ENCODE measurements at places on chromosomes 16 and 17. TPM values are rescaled to one million over a fixed set of nuclear protein-coding genes. Genes with fewer than 3 reads are reported as not detected.

- DNase-seq, result peak; percentile 81
Measured at GRCh38 chr17:63675607-63676546, 24.0 kb downstream of the LIMD2 start.

DNA sequence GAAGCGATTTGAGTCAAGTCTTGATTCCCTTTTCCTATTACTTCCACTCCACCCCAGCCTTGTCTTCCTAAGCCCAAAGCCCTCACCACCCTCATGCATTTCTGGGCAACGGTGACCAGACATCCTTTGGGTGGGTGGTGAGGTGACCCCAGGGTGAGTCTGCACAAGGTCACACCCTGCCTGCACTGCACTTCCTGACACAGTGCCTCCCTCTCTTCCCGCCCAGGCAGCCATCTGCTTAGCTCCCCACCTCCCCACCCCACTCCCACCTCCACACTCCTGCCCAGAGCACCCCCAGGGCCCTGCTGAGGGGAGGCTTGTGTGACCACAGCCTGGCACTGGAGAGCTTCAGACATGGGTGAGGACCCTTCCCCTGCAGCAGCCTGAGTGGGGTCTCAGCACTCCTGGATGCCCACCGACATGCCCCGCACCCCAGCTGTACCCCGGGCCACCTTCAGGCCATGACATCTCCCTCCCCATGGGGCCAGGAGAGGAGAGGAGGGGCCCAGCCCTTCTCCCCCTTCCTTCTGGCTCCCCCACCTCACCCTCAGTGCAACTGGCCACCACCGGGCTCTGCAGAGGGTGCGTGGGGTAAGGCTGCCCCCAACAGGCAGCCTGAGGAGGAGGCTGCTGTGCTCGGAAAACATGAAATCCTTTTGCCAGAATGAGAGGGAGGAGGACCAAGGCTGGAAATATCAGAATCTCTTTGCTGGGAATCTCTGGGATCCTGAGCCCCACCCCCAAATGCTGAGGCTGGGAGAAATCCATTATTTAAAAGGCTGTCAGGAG lies 68.6 kb downstream of the CCT6B start:
- DNase-seq, result peak; percentile 22

Gene C1QTNF8
- not detected for total RNA-seq

- DNase-seq, result no peak
Measured at GRCh38 chr17:40041196-40041595, 13.0 kb downstream of the MED24 start.

- DNase-seq, result no peak
Measured at GRCh38 chr16:9965079-9965478, 217.1 kb downstream of the GRIN2A start.

- peak; percentile 62 for DNase-seq
Measured at GRCh38 chr17:71402661-71403141, 718.1 kb upstream of the SOX9 start.

Gene MMP2
- 73.6 TPM for total RNA-seq

GRCh38 chr17:73520369-73520761 lies 123.9 kb downstream of the SDK2 start:
- DNase-seq, result no peak

- peak; percentile 27 for DNase-seq
Measured at GRCh38 chr17:32875923-32876416, 954 bp downstream of the MYO1D start.

Gene TMEM114
- not detected for total RNA-seq

Gene ZNF385C
- total RNA-seq, result not detected

DNA sequence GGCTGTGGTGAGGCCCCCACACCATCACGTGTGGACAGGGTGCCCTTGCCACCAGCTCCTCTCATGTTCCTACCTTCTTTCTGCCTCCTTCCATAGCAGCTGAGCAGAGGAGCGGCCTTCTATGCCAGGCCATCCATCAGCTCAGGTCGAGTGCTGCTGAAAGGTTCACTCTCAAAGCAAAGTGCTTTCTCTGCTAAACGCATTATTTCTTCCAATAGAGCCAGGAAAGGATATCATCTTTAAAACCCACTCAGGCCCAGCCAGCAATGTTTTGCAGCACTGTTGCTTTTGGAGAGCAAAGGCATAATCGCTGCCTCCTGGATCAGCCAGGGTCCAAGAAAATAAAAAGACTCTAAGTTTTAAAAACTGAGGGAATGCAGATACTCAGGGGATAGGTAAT lies 54.9 kb upstream of the GPRC5B start:
- DNase-seq, result no peak

- peak; percentile 24 for DNase-seq
Measured at GRCh38 chr16:11405331-11406176, 60.3 kb downstream of the RMI2 start.

DNA sequence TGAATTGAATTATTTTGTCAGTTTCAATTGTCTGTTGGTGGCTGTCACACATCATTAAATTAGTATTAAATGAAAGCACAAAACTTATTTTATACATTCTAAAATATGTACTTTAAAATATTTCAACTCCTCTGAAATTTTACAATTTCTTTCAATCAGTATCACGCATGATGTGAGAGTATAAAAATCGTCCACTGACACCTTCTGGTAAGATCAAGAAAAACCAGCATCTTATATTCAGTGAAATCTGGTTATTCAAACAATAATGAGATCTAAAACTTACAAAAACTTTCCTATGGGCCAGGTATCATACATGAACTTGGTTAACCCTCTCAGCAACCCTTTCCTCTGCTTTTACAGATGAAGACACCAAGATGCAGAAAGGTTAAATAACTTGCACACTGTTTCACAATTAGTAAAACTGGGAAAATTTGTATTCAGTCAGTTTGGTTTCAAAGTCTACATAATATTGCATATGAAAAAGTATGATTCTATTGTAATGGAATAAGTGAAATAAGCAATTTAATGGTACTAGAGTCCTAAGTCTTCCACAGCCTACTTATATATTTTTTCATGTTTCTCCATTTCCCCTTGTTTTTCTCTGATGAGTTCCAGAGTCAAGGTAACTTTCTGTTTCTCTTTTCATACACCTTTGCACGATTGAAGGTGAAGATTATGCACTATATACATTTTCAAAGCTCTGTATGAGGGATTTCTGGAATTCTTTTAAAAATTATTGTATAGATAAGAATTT lies 58.7 kb downstream of the EFCAB5 start:
- no peak for DNase-seq

Gene DOK4
- total RNA-seq, result 7.3 TPM

Gene PITPNM3
- total RNA-seq, result 0.32 TPM

- peak; percentile 44 for DNase-seq
Measured at GRCh38 chr17:78557598-78558039, 19.6 kb downstream of the DNAH17 start.

- DNase-seq, result no peak
Measured at GRCh38 chr16:80585764-80586163, 45.0 kb downstream of the DYNLRB2 start.

DNA sequence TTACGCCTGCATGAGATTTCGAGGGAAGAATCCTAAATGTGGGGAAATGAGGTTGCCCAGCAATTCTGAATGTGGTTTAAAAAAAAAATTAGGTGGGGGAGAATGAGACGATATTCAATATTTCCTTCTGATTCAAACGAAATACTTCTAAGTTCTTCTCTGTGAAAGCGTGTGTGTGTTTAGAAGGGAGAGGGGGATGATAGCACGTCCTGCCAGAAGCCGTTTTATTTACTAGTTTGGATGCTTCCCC lies 47.8 kb downstream of the TBC1D16 start:
- no peak for DNase-seq

GRCh38 chr16:66851166-66851964 lies 7.2 kb downstream of the CA7 start:
- no peak for DNase-seq

- DNase-seq, result no peak
Measured at GRCh38 chr17:79806863-79807720, 10.2 kb upstream of the CBX8 start.

Gene PABPN1L
- not detected for total RNA-seq

Gene TMEM106A
- total RNA-seq, result 0.93 TPM

GRCh38 chr16:12504312-12504711 lies 299.4 kb downstream of the CPPED1 start:
- no peak for DNase-seq

DNA sequence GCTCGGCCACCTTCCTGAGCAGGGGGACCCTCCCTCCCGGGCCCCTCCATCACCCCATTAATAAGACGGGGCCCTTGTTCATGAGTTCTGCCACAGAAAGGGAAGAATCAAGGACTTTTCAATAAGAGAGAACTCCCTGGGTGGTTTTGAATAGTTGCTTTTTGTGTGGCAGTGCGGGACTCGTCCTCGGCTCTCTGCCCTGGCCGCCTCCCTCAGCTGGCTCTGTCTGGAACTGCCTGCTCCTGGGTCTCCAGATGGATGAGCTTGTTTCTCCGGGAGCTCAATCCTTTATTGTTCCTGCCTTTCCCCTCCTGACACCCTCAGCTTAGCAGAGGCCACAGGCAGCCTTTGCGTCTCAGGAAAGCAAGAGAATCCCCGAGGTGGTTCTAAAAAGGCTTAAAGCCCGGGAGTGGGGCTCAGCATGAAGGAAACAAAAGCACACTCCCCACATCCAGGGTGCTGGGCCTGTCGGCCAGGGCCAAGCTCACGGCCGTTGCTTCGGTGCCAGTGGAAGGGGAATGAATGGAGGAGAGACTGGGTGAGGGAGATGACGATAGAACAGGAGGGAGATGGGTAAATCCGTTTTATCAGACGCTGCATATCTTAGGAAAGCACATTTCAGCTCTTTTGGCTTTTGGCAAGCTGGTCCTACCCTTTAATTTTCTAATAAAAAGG lies 60.2 kb downstream of the RAI1 start:
- DNase-seq, result no peak

GRCh38 chr17:58640202-58640601 lies 51.6 kb downstream of the TEX14 start:
- no peak for DNase-seq

Gene KRTAP16-1
- total RNA-seq, result not detected

Gene FOXN1
- not detected for total RNA-seq

GRCh38 chr17:36992701-36993100 lies 43.9 kb downstream of the AATF start:
- DNase-seq, result no peak

DNA sequence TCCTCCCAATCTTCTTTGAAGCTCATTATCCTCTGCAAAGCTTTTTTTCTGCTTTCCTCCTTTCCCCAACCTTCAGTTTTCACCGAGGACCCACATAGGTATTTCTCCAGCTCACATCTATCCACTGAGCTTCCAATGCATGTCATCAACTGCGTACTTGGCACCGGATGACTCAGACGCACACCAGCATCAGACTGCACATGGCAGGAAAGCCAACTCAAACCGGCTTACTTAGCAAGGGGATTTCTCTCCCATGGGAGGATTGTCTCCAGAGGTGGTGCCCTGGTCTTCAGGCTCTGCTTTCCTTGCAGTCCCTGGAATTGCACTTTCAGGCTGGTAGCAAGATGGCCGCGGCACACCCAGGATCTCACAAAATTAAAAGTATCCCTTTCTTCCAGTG lies 1.7 kb upstream of the AKTIP start:
- DNase-seq, result peak; percentile 46

DNA sequence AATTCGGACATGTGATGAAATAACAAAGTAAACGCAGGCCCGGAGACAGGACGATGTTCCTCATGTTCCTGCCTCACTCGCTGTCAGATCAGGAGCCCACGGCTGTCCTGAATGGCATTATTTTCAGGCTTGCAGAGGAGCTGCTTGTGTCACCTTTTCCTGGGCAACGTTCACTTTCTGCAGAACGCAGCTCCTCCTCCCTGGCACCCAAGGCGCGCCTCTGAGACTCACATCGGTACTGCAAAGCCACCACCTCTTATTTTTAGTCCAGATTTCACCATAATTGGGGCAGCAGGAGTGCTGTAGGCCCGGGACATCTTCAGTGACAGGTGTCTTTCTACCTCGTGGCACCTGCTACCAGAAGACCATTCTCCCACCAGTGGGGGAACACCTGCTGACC lies 8.0 kb upstream of the C16orf96 start:
- no peak for DNase-seq

Gene ASPHD1
- total RNA-seq, result 3.8 TPM

Gene TBC1D3L
- total RNA-seq, result 1.9 TPM

- DNase-seq, result peak; percentile 42
Measured at GRCh38 chr16:57192720-57193486, 6.8 kb downstream of the RSPRY1 start.

Gene FBXW10B
- total RNA-seq, result 0.47 TPM

GRCh38 chr17:9258115-9259015 lies 237.1 kb downstream of the NTN1 start:
- peak; percentile 51 for DNase-seq

GRCh38 chr17:67026341-67026740 lies 18.0 kb upstream of the CACNG1 start:
- no peak for DNase-seq

Gene ANKRD40CL
- not detected for total RNA-seq

DNA sequence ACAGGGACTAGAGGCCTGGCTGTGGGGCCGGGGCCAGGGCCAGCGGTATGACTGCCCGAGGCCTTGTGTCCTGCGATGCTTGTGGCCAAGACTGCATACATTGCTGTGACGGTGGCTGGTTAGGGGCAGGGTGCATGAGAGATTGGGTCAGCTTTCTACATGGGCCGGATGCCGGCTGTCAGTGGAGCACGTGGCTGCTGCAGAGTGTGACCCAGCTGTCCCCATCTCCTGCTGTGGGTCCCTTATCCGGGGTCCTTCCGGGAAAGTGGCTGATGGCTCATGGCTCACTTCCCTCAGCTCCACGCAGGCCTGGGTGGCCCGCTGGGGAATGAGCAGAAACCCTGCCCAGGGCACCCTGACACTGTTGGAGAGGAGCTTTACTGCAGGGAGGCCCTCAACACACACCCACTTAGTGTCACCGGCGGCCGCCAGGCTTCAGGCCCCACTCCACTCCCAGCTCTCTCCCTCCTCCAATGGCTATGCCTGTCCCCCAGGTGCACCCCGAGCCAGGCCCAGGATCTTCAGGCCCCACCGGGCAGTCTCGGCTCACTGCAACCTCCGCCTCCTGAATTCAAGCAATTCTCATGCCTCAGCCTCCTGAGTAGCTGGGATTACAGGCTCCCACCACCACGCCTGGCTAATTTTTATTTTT lies 808 bp upstream of the RGS11 start:
- no peak for DNase-seq

Gene VAC14
- 103 TPM for total RNA-seq

- peak; percentile 48 for DNase-seq
Measured at GRCh38 chr17:30950669-30951399, 20.0 kb upstream of the RNF135 start.

- no peak for DNase-seq
Measured at GRCh38 chr16:50294955-50295354, 28.6 kb downstream of the ADCY7 start.
